ENCODE measurements at places on chromosomes 1 and 21. TPM values are rescaled to one million over a fixed set of nuclear protein-coding genes. Genes with fewer than 3 reads are reported as not detected.

The SPATA46 gene
- not detected for total RNA-seq

The RIPK4 gene
- 1.9 TPM for total RNA-seq

The TRIM46 gene
- total RNA-seq, result 9.9 TPM

The OR6K3 gene
- not detected for total RNA-seq

The CXADR gene
- total RNA-seq, result 10.7 TPM

The PLA2G2C gene
- not detected for total RNA-seq

The C1orf35 gene
- total RNA-seq, result 21.3 TPM

The CCDC181 gene
- total RNA-seq, result 0.41 TPM

The ALG14 gene
- 0.73 TPM for total RNA-seq

The CD244 gene
- not detected for total RNA-seq

The PROK1 gene
- not detected for total RNA-seq
